ENCODE measurements at places on chromosomes 12 and 14. TPM values are rescaled to one million over a fixed set of nuclear protein-coding genes. Genes with fewer than 3 reads are reported as not detected.

- H3K4me1 ChIP-seq, result no peaks in the 10 kb centered on the region
- no peaks in the 10 kb centered on the region for H3K36me3 ChIP-seq
- no peak overlapping the region for H3K27ac ChIP-seq
These were observed 253.7 kb downstream of the SNAPC1 start for GRCh38 chr14:62015945-62016344.

DNA sequence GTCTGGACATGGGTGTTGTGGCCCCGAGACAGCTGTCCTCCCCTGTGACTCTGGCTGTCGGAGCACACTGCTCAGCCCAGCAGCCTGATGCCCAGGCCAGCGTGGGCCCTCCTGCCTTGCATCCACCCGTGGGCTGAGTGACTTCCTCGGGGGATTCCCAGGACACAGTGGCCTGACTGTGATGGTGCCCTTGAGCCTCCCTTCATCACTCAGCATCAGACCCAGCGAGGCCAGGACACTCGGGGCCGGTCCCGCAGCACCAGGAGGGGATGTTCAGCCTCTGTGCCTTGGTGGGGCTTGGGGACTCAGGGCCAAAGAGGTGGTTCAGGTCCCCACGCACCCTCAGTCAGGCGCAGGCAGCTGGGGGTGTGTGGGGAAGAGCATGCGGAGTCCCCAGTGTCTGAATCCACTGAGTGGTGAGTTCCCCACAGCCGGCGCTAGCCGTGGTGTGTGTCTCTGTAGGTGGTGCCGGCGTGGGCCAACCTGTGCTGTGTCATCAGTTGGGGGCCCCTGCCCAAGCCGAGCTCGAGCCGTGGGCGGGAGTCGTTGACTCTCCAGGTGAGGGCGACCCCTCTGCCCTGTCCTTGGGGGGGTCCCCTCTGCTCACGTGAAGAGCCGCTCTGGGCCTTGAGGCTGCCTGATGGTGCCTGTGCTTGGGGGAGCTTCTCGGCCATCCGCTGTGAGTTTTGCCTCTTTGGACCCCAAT, 185.8 kb downstream of the ADGRD1 start:
- no peaks in the 10 kb centered on the region for H3K36me3 ChIP-seq
- no peak overlapping the region for H3K27ac ChIP-seq
- DNase-seq, result no peak
- no peaks in the 10 kb centered on the region for H3K27me3 ChIP-seq

GRCh38 chr12:93348575-93349435, 28.9 kb upstream of the NUDT4 start:
- no peaks in the 10 kb centered on the region for H3K36me3 ChIP-seq
- H3K4me3 ChIP-seq, result no peak overlapping the region
- peak overlapping the region; percentile 61 for H3K27ac ChIP-seq
- peaks cover 4% of the 10 kb centered on the region for H3K4me1 ChIP-seq

DNA sequence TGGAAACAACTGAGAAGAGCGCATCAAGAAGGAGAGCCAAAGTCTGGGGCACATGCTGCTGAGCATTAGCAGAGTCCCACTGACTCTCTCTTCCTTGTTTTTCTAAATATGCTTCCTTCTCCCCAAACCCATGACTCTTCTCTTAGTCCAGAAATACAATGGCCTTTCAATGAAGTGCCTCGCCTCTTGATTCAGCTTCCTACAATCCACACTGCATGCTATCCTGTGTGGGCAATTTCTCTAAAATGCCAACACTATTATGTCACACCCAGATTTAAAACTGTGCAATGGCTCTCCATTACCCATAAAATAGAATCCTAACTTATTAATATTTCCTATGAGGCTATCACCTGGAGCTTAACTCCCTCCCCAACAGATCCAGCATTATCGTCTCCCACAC, 198.6 kb downstream of the RPAP3 start:
- peaks cover 31% of the 10 kb centered on the region for H3K4me1 ChIP-seq
- H3K36me3 ChIP-seq, result no peaks in the 10 kb centered on the region
- no peaks in the 10 kb centered on the region for H3K27me3 ChIP-seq
- H3K27ac ChIP-seq, result no peak overlapping the region
- no peak for DNase-seq

GRCh38 chr12:70242695-70243509, at the start of gene CNOT2:
Gene CNOT2 (plus strand): TSS chr12:70243433. CDS start chr12:70278227, 34,794 bp downstream.
- peak; percentile 61 for DNase-seq
- H3K36me3 ChIP-seq, result no peaks in the 10 kb centered on the region
- H3K4me3 ChIP-seq, result peak within 1 kb of the TSS; percentile 93
- peaks cover 48% of the 10 kb centered on the region for H3K4me1 ChIP-seq

GRCh38 chr14:76168531-76168930, 16.8 kb downstream of the GPATCH2L start:
- no peak for DNase-seq
- H3K27me3 ChIP-seq, result no peaks in the 10 kb centered on the region
- peaks cover 19% of the 10 kb centered on the region for H3K36me3 ChIP-seq
- H3K27ac ChIP-seq, result no peak overlapping the region

DNA sequence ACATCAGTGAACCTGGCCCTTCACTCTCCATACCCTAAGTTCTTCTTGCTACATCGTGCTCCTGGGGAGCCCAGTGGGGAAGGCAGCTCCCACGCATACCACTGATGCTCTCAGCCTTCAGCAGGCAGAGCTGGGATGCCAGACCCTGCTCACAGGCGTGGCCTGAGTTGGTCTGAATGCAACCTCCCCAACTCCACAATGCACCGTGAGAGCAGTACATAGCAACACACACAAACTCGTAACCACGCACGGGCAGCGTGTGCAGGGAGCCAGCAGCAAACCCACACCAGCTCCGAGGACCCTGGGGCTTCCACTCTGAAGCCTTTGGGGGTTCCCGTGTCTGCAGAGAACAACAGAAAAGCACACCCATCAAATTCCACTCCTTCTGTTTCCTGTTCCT, 37.3 kb downstream of the ANO2 start:
- no peaks in the 10 kb centered on the region for H3K36me3 ChIP-seq
- no peaks in the 10 kb centered on the region for H3K27me3 ChIP-seq
- no peak overlapping the region for H3K27ac ChIP-seq

GRCh38 chr12:11839091-11839641, 189.7 kb downstream of the ETV6 start:
- H3K4me3 ChIP-seq, result no peak overlapping the region
- peaks cover 9% of the 10 kb centered on the region for H3K36me3 ChIP-seq
- peak; percentile 46 for DNase-seq

DNA sequence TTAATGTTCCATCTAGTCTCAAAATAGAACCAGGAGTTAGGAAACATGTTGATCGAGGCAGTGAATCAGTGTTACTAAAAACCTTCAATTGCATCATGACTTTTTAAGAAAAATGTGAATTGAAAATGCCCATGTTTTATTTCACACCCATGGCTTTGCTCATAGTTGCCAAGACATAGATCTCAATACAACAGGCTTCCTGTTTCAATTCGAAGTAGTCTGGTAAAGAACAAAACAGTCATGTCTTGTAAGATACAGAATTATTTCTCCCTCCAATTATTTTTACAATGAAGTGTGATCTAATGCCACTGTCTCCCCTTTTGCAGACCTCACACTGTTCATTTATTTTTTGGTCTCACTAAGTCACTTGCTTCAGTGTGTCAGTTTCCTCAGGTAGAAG, 44.6 kb upstream of the FAR2 start:
- no peaks in the 10 kb centered on the region for H3K4me1 ChIP-seq
- DNase-seq, result no peak
- no peaks in the 10 kb centered on the region for H3K27me3 ChIP-seq
- H3K27ac ChIP-seq, result no peak overlapping the region

DNA sequence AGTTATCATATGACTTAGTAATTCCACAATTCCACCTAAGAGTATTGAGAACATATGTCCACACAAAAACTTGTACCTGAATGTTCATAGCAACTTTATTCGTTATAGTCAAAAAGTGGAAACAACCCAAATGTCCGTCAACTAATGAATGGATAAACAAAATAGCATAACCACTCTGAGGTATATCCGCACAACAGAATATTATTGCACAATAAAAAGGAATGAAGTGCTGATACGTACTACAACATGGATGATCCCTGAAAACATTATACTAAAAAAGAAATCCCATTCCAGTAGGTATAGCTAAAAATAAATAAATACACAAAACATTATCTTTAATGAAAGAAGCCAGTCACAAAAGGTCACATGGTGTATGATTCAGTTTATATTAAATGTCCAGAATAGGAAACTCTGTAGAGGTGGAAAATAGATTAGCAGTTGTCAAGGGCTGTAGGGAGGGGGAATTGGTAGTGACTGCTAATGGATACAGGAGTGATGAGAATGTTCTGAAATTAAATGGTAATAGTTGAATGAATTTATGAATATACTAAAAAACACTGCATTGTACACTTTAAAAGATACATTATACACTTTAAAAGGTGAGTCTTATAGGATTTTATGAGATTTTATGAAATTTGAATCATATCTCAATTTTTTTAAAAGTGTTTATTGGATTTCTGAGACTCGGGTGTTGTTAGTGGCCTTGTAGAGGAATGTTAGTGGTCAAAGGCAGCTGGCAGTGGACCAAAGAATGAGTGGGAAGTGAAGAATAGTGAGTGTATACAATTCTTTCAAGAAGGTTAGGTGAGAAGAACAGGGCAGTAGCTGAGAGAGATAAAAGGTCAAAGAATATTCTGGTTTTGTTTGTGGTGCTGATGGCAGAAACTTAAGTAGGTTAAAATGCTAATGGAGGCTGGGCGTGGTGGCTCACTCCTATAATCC, 36.3 kb upstream of the BAZ1A start:
- H3K27me3 ChIP-seq, result no peaks in the 10 kb centered on the region
- no peaks in the 10 kb centered on the region for H3K36me3 ChIP-seq
- H3K4me1 ChIP-seq, result no peaks in the 10 kb centered on the region
- no peak overlapping the region for H3K4me3 ChIP-seq

DNA sequence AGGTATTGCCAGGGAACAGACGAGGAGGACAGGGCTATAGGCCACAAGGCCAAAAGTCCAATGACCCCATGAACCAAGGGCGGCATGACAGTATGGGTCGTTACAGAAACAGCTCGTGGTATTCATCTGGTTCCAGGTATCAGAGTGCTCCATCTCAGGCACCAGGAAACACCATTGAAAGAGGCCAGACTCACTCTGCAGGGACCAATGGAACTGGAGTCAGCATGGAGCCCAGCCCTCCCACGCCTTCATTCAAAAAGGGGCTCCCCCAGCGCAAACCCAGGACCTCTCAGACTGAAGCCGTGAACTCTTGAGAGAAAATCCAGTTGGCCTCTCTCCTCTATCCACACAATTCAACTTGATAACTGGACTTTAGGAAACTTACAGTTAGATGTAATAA, 12.9 kb upstream of the KCNH3 start:
- H3K4me3 ChIP-seq, result no peak overlapping the region
- H3K27me3 ChIP-seq, result no peaks in the 10 kb centered on the region
- H3K4me1 ChIP-seq, result no peaks in the 10 kb centered on the region
- no peak overlapping the region for H3K27ac ChIP-seq
- DNase-seq, result no peak
- H3K36me3 ChIP-seq, result peaks cover 15% of the 10 kb centered on the region

DNA sequence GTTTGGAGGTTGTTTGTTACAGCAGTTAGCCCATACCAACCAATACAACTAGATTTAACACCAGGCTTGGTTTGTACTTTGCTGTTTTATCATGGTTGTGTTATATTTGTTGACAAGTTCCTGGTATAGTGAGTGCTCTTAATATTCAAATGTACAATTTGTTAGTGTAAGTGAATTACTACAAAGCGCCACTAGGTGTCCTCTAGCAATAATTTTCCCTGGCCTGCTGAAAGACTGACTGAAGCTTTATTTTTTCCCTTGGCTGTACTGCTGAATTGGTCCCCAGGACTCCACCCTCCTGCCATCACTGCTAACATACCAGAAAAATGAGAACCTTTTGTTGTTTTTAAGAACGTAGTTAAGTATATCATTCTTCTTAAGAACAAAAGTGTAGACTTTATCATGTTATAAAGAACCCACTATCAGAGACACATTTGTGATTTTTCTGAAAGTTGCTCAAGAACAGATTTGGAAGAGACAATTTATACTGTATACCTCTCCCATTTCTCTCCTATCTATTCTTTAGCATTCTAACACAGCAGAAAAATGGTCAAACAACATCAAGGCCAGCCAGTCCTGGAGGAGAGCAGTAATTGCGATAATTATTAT, 75.3 kb upstream of the FAR2 start:
- H3K27ac ChIP-seq, result no peak overlapping the region
- H3K36me3 ChIP-seq, result no peaks in the 10 kb centered on the region
- no peaks in the 10 kb centered on the region for H3K4me1 ChIP-seq
- H3K27me3 ChIP-seq, result no peaks in the 10 kb centered on the region
- no peak overlapping the region for H3K4me3 ChIP-seq

DNA sequence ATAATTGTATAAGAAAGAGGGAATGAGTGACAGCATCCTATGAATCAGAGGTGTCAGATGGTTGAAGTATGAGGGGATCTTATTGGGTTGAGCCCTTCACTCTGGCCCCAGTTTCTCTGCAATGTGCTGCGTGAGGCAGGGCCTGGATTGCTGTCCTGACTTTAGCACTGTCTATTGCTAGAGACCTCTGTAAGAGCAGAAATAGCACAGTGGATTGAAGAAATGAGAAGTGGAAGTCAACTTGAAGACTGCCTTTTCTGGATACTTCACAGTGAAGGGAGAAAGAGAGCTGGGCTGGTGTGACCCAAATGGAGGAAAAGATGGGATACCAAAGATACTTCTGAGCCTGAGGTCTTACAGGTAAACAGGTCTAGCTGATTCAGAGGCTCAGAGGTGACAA, 5.8 kb downstream of the ASCL4 start:
- no peaks in the 10 kb centered on the region for H3K36me3 ChIP-seq
- no peak overlapping the region for H3K4me3 ChIP-seq
- H3K27ac ChIP-seq, result no peak overlapping the region

DNA sequence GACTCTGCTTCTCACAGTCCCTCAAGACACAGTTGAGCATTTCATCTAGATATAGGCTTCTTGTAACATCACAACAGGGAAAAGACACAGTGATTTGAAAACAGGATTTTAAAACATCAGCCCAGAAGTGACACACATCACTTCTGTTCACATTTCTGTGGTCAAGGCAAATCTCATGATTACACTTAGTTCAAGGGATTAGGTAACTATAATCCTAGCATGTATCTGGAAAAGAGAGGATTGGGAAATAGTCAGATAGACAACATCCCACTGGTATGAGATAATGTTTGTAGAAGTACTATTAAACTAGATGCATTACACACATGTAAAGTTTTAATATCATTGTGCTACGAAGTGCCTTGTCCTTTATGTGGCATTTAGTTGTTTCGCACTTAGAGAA, 252.6 kb upstream of the PRKD1 start:
- H3K27me3 ChIP-seq, result no peaks in the 10 kb centered on the region
- H3K4me1 ChIP-seq, result peaks cover 6% of the 10 kb centered on the region
- H3K4me3 ChIP-seq, result no peak overlapping the region

GRCh38 chr14:22492622-22493542, 96.1 kb downstream of the DAD1 start:
- no peak overlapping the region for H3K27ac ChIP-seq
- no peaks in the 10 kb centered on the region for H3K4me1 ChIP-seq
- no peaks in the 10 kb centered on the region for H3K36me3 ChIP-seq
- H3K4me3 ChIP-seq, result no peak overlapping the region
- no peak for DNase-seq

Gene SSTR1
- 0.95 TPM for total RNA-seq

Gene DPPA3
- not detected for total RNA-seq

Gene SOAT2
- 0.99 TPM for total RNA-seq

Gene PELI2
- total RNA-seq, result 28.3 TPM

Gene LACRT
- not detected for total RNA-seq

Gene KRT75
- not detected for total RNA-seq

Gene KRT74
- not detected for total RNA-seq

Gene GAS2L3
- total RNA-seq, result 12.8 TPM

Gene SSPN
- 50.9 TPM for total RNA-seq

Gene FLVCR2
- total RNA-seq, result 6.2 TPM

Gene PROX2
- not detected for total RNA-seq

Gene KRT6C
- total RNA-seq, result not detected

Measured in thoracic aorta (tissue), 2 donors.